DMS 273 treated with DMSO at 0.1 percent for 48 hours (cell line): ENCODE measurements at places on chromosomes 5 and 9.

GRCh38 chr5:109253262-109253661 is 156.5 kb downstream of the PJA2 start:
- no peak for DNase-seq

GRCh38 chr5:2780421-2781171 is 29.1 kb upstream of the IRX2 start:
- DNase-seq = no peak

- DNase-seq = no peak
Observed at GRCh38 chr9:133426011-133426410, 3.8 kb downstream of the ADAMTS13 start.

- no peak for DNase-seq
Observed at GRCh38 chr5:77337246-77337645, 126.8 kb downstream of the PDE8B start.

DNA sequence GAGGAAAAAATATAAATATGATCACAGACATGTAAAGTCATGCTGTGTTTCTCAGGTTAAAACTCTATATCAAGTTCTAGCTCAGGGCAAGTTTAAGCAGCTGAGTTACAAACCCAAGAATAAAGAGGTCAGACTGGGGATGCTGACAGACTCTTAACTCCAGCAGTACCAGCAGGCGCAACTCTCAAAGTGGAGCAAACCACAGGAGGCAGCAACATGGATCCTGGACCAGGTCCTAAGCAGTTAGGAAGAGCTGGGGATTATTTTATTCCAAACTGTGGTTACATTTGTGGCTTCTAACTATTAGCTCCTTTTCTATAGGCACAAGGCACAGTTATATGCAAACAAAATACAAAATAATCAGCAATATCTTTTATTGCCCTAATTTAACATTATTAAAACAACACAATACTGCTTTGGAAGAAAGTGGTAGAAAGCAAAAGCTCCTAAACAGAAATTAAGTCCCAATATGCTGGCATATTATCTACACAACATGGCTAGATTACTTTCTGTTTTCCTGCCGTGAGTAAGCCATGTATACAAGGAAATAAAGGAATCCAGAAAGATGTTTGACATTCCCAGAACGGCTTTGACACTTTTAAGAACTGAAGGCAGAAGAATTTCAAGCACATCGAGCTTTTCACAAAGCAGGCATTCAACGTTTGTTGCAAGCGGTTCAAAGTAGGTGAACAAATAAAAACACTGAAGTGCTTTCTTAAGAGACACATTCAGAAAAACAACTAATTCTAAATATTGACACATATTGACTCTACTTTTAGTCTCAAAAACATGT is 378.8 kb upstream of the ZNF608 start:
- no peak for DNase-seq
